AG04449 (cell line): ENCODE measurements at places on chromosomes 5 and 9.

- no peak for DNase-seq
Measured at GRCh38 chr9:93916358-93916757, 38.8 kb downstream of the BARX1 start.

DNA sequence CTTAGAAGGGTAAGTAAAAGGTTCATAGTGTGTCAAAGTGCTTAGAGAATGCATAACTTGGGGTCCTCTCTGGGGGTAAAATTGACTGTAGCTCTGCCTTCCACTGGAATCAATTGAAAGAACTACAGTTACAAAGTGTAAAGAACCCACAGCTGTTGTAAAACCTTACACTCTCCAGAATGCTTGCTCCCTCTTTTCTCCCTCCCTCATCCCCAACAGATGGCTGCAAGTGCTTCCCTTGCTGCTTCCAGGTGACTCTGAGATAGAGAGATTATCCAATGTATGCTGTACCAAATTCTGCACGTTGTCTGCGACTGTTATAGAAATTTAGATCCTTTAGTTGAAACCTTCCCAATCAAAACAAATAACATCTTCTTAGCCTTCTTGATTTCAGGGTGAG is 126.0 kb downstream of the STK32A start:
- DNase-seq: no peak

DNA sequence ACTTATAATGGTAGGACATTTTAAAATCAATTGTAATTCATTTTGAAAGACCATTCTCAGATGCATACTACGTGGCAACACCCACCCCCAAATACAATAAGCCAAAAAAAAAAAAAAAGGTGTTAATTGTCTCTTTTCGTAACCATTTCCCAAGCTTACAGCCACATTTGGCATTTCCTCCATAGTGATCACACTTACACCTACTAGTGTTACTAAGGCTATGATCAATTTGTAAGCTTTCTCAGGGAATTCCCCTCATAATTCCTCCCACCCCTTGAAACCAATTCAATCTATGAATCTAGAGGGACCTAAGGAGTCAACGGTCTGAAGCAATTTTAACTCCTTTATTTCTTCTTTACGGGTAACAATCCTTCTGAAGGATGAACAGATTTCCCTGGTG is 40.1 kb downstream of the NR2F1 start:
- no peak for DNase-seq

DNA sequence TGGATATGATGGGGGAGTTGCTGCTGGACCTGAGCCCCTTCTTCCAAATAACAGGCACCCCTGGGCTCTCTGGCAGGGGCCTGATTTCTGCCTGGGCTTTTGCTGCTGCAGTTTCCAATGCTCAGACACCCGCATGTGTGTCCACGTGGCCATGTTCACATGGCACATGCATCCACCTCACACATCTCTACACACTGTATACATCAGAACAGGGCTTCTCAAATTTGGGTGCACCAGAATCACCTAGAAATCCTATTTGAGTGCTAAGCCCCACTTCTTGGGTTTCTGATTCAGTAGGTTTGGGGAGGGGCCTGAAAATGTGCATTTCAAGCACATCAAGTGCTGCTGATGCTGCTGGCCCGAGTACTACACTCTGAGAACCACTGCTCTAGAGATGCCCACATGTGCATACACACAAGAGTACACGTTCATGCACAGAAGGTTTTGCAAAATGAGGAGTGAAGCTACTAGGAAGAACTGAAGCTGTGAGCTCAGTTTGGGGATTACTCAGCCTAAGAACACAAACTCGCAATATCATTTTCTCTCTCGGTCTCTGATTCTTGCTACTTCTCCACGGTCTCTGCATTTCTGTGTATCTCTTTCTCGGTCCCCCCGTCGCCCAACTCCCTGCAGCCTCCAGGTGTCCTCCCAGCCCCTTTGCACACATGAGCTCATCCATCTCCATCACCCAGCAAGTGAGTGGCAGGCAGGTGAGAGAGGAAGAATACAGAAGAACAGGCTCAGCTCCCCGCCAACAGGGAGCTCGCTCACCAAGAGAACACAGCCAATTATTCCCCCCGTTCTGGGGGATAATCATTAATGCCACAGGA is 97.0 kb downstream of the PCDH1 start:
- no peak for DNase-seq

DNA sequence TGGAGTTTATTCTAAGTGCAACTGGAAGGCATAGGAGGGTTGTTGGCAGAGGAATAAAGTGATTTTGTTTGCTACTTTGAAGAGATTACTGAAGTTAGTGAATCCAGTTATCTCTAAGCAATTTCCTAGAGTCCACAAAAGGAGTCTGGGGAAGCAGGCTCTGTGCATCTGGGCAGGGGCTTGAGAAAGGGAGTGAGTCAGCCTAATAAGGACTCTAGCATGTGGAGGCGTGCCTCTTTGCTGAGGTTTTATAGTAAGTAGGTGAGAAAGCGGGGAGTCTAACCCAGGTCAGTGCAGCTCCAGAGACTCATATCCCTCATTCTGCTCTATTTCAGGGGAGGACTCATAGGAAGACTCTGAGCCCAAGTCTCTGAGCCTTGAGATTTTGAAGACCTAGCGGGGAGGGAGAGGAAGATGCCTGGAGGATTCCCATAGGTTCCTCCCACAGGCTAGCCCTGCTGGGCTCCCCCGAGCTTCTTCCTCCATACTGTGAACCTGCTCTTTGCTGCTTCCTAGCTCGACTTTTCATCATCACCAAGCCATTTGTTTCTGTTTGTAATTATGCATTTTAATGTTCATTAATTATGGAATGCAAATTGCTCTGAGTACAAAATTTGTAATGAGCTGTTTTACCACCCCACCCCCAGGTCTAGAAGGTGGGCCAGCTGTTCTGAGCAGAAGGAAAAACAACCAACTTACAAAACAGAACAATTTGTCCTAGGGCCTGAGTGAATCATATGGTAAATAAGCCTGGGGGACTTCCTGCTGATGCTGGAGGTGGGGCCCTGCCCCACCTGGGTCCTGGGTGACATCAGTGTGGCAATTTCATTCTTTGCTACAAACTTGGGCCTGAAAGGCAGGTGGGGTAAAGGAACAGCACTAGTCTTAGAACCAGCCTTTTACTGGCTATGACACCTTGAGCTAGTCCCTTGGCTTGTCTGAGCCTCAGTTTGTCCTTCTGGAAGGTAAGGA is 150.2 kb downstream of the TRIM32 start:
- DNase-seq: no peak

GRCh38 chr5:89211836-89212235 is 328.9 kb upstream of the MEF2C start:
- DNase-seq: peak; percentile 77

DNA sequence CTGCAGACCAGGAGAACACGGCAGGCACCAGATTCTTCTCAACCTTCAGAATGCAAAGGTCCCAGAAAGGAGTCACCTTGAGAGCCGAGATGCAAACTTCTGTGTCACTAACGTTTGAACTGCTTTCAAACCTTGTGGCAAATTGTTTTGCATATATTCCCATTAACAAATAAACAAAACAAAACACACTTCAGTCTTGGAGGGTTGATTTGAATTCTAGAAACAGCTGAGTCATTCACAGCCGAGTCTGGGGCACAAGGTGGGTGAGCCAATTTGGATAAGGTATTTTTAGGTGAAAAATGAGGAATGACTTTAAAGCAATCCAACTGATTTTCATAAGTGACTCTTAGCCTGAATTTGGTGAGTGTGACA is 38.8 kb upstream of the ANKRD33B start:
- DNase-seq: no peak

- DNase-seq: peak; percentile 9
Measured at GRCh38 chr5:86968301-86968753, 299.4 kb upstream of the RASA1 start.

DNA sequence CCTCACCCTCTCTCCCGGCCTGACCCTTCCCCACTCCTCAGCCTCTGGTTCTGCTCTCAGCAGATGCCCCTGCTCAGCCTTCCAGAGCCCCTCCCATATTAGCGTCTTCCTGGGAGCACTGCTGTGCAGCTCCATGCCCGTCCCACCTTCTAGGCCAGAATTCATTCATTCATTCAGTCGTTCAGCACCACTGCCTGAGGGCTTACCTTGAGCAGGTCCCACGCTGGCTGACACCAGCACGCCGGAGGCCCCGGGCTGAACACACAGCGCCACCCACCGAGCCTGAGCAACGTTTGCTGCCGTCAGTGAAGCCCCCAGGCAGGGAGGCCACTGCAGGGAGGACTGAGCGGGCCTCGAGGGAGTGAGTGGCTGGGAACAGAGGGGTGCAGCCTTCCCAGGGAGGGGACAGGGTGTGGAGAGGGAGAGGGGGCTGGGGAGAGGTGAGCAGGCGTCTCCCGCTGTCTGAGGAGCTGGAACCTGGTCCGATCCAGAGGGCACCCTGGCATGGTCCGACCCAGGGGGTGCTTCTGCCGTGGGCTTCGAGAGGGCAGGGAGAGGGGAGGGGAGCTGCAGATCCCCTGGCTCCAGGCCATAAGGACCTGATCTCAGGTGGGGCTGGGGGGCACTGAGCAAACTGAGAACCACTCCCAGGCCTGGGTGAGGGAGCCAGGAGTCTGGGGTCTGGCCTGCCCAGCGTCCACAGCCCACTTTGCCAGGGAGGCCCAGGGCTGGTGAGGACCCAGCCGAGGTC is 98.8 kb upstream of the RAPGEF1 start:
- DNase-seq: no peak

DNA sequence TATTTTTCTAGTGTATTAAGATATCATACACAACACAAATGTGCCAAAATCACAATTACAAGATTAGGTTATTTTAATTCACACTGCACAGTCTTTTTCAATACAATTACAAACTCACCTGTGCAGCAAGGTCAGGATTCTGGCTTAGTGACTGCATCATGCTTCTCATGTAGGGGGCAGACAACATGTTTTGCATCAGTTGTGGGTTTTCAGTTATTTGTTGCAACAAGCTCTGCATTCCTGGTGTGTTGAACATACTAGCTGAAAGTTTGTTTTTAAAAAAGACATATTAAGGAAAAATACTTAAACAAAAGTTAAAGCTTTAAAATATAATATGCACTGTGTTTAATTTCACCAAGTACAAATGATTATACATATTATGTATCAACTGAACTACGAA is 38.7 kb downstream of the UBQLN1 start:
- DNase-seq: no peak

DNA sequence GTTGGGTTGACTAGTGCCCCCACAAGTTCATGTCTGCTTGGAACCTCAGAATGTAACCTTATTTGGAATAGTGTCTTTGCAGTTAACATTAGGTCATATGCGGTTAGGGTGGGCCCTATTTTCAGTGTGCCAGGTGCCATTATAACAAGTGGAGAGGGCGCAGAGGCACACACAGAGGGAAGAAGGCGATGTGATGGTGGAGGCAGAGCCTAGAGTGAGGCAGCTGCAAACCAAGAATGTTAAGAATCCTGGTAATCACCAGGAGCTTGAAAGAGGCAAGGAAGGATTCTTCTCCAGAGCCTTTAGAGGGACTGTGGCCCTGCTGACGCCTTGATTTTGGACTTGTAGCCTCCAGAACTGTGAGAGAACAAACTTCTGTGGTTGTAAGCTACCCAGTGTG is 10.9 kb downstream of the GPR107 start:
- DNase-seq: no peak

GRCh38 chr5:169347786-169348185 is 46.8 kb upstream of the SLIT3 start:
- no peak for DNase-seq

DNA sequence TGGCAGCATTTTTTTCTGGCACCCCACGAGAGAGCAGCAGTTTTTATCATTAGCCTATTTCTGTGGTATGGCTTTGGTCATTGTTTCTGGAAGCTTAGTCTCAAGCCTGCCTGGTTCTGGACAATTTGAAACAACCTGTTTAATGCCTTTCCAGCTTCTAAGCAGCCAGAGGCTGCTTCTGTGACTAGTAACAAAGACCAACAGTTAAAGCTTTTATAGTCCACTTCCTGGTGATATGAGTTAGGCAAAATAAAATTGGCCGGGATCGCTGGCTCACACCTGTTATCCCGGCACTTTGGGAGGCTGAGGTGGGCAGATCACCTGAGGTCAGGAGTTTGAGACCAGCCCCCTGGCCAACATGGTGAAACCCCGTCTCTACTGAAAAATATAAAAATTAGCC is 24.0 kb downstream of the LYRM7 start:
- no peak for DNase-seq

GRCh38 chr9:105912863-105913516 is 218.6 kb downstream of the TMEM38B start:
- no peak for DNase-seq

DNA sequence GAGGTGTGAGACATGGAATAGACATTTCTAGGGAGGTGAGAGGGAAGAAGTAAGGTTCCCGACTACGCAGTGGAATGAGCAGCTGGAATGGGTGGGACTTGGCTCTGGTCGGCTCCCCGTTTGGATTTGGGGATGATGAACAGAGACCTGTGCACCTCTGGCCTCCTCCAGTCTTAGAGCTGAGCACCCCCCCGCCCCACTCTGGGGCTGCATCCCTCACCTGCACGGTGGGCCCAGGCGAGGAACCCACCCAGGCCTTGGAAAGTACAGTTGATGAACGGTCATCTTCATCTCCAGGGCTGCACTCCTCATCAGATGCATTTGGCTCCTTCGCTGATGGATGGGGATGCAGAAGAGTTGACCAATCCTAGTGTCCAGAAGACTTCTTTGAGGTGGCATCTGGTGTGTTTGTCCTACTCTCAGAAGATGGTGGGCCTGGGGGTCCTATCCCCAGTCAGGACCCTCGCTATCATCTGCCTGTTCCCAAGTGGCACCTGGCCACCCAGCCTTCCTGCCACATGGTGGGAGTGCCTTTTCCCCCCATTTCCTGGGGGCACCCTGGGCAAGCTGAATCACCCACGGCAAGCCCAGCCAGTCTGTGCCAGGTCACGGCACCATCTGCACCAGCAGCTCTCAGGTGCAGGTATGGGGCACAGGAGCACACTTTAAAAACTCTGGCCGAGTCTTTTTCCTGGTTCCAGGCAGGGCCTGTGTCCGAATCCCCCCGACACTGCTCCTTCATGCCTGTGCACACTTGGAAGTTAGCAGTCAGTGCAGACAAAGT is 70.5 kb downstream of the GTF3C4 start:
- DNase-seq: no peak

DNA sequence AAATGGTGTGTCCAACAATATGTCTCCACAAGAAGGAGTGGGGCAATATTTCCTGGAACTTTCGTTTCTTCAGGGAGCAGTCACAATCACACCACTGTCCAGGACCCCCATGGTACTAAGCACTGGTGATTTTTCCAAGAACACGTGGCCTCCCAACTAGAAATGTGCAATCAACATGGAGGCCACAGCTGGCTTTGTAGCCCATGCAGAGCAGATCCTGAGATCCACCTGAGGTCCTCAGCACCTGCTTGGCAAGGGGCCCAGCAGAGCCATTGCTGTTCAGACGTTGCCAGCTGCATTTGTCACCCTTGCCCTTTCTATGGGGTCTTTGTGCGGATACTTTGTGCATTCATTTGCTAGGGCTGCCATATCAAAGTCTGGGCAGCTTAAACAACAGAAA is 334.5 kb upstream of the IRX4 start:
- no peak for DNase-seq

DNA sequence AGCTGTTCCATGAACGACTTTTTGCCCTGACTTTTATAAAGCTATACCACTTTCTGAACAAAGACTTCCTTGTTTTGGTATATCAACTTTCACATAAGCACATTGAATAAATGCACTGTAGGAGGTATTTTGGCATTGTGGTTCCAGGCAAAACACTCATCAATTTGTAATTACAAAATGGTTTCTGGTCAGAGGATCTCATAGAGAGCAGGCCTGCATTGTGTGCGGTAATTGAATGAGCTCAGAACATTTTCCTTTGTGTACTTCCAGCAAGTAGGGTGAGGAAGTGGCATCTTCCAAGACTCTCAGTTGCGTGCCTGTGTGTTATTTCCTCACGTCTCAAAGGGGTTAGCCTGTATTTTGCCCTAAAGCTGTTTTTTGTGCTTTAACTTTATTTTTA is 89.2 kb downstream of the PDE6A start:
- DNase-seq: no peak

- no peak for DNase-seq
Measured at GRCh38 chr5:5688194-5688924, 265.9 kb downstream of the ICE1 start.
